ENCODE measurements at places on chromosomes 1 and 21. TPM values are rescaled to one million over a fixed set of nuclear protein-coding genes. Genes with fewer than 3 reads are reported as not detected.

DNA sequence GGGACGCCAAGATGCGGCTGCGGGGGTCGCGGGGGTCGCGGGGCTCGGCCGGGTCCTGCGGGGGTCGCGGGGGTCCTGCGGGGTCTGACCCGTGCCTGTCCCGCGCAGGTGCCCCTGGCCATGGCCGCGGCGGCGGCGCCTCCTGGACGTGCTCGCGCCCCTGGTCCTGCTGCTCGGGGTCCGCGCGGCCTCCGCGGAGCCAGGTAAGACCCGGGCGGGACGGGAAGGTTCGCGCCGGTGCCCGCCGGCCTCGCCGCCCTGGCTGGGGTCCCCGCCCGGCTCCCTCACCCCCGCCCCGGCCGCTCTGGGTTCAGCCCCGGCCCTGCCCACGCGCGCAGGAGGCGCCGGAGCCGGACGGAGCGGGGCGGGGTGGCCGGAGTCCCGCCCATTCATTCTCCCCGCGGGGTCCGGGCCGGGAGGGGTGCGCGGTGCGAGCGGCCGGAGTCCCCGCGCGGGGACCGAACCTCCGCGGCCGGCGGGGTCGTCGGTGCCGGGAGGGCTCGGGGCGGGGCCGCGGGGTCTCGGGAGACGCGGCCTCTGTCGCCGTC, 380 bp downstream of the COL18A1 start:
- no peak for DNase-seq

Gene NUAK2
- 45.7 TPM for total RNA-seq

Gene KRTAP23-1
- total RNA-seq, result not detected

Gene CFHR4
- not detected for total RNA-seq

GRCh38 chr1:38088366-38088765, 41.8 kb upstream of the POU3F1 start:
- DNase-seq, result no peak

- DNase-seq, result peak; percentile 48
These were observed 14.0 kb downstream of the COL16A1 start for GRCh38 chr1:31689854-31690253.

Gene SLFNL1
- not detected for total RNA-seq

GRCh38 chr21:46455575-46456385, 2.9 kb upstream of the DIP2A start:
- DNase-seq, result no peak

DNA sequence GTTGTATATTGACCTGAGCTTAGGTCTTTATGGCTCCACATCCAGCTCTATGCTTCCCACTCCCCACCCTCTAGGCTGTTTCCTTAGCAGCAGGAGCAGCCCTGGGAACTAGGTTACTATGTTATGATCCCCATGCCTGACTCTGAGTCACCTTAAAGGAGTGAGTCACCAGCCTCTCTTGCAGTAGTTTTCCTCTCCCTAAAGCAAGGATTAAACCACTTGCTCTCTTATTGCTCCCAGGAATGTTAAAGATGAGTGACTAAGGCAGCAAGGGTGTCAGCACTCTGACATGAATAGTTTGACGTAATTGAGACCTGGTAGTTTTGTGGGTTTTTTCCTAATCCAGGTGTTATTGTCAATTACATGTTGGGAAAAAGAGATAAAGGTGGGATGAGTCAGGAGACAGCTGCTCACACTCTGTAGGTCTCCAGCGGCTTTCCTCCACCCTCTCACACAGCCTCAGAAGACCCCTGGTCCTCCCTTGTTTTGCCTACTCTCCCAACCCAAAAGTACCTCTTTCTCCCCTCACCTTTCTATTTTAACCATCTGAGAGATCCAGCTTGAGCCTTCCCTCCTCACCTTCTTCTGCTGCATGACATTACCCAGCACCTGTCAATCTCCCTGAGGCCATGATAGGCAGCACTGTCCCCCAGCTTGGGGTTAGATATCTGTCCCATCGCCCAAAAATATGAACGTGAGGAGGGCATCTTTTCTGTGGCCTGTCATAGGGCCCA, 369.1 kb upstream of the VAMP3 start:
- peak; percentile 99 for DNase-seq

- no peak for DNase-seq
These were observed 3.7 kb upstream of the NEK7 start for GRCh38 chr1:198153103-198153502.

DNA sequence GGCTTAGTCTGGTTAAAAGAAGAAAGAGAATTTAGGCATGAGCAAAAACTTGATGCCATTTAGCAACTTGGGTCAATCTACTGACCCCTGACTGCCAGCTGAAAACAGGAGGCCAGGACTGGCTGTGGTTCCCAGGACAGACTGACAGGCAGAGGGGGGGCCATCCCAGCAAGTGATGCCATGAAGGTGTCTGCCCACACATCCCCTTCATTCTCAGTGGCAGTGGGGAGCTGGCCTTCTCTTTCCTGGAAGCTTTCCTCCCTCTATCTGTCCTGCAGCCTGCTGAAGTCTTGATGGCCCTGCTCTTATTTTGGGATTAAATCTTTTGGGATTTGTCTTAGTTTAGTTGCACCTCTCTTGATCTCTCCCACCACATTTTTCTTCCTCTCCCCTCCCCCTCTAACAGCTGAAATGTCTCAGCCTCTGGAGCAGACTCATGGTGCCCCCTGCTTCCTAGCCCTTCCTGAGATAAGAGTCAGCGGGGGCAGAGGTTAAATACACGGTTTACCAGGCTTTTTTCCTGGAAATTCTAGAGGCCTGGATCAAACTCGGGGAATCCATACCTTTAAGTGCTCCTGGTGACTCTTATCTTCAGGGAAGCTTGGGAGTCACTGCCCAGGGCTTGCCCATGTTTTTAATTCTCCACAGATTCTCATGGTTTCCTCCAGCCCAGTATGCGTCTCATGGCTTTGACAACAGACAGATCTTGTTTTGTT, 99.5 kb upstream of the TSPAN2 start:
- no peak for DNase-seq

Gene HES3
- not detected for total RNA-seq

- no peak for DNase-seq
These were observed 6.3 kb downstream of the HAPLN2 start for GRCh38 chr1:156625436-156626078.

DNA sequence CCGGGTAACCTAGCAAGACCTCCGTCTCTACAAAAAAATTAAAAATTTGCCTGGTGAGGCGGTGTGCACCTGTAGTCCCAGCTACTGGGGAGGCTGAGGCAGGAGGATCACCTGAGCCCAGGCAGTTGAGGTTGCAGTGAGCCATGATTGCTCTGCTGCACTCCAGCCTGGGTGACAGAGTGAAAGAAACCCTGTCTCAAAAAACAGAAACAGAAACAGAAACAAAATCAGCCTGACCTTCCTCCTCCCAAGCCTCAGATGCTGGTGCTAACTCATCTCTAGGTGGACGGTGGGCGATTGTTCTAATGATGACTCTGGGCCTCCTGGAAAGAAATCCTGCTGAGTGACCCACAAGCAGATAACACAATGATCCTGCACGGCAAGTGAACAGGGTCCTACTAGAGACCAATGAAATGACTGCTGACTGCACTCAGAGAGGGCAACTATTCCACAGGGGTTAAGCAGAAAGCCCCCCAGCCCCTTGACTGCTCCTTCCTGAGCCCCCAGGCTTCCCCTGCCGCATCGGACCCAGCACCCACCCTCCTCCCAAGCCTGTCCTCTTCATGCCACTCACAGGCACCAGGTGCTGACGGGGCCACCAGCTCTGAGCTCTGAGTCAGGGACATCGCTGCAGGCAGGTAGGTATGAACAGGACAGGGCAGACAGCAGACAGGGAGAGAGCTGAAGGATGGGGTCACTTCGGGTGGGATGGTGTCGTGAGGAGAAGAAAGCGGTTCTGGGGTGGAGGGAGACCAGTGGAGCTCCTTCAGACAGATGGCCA, 27.8 kb upstream of the LRRC38 start:
- no peak for DNase-seq

Gene PTGS2
- 8.7 TPM for total RNA-seq

DNA sequence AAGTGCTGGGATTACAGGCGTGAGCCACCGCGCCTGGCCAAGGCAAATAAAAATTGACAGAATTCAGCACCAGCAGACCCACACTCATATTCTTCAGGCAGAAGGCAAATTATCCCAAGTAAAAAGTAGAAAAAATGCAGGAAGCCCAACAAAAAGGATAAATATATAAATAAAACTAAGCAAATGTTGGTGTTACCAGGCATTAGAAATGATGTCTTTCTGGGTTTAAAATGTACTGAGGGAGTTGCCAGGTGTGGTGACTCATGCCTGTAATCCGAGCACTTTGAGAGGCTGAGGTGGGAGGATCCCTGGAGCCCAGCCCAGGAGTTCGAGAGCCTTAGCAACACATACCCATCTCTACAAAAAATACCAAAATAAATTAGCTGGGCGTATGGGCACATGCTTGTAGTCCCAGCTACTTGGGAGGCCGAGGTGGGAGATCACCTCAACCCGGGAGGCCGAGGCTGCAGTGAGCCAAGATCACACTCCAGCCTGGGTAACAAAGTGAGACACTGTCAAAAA, 6.3 kb downstream of the INTS11 start:
- DNase-seq, result peak; percentile 29

- no peak for DNase-seq
These were observed 15.0 kb upstream of the PRDM16 start for GRCh38 chr1:3053986-3054385.

Gene PLA2G2C
- not detected for total RNA-seq

- DNase-seq, result no peak
These were observed 82.4 kb downstream of the RAB3GAP2 start for GRCh38 chr1:220189750-220190347.

DNA sequence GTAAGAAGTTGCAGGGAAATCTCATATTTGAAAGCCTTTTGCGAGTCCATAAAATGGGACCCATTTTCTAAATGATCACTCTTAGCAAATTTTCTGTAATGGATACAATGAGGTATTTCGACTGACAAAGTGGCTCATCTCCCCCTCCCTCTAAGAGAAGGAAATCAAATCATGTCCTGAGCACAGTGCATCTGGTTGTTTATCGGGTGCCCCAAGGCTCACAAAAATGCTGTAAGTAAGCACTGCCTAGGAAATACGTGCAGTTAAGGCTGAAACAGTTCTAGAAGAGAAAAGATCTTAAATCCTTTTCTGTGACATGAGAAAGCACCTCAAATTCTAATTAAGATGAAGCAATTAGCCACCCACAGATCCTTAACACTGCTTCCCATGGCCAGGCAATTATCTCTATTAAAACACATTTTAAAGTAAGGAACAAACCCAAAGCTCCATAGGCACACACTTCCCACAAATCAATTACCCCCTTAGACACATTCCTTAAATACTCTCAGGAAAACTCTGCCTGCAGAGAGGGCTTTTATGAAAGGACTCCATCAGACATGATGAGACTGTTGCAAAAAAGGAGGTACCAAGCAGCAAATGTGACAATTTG, 216.3 kb downstream of the KCNH1 start:
- DNase-seq, result no peak

Gene TENT5C
- under 0.01 TPM for total RNA-seq

- no peak for DNase-seq
These were observed 94.4 kb downstream of the WDR4 start for GRCh38 chr21:42784896-42785451.

Measured in epithelial cell of proximal tubule (primary cell).